ENCODE measurements at places on chromosomes 5 and 9.
A peak's percentile ranks its signal among the peaks of the same experiment; 100 is the strongest.

DNA sequence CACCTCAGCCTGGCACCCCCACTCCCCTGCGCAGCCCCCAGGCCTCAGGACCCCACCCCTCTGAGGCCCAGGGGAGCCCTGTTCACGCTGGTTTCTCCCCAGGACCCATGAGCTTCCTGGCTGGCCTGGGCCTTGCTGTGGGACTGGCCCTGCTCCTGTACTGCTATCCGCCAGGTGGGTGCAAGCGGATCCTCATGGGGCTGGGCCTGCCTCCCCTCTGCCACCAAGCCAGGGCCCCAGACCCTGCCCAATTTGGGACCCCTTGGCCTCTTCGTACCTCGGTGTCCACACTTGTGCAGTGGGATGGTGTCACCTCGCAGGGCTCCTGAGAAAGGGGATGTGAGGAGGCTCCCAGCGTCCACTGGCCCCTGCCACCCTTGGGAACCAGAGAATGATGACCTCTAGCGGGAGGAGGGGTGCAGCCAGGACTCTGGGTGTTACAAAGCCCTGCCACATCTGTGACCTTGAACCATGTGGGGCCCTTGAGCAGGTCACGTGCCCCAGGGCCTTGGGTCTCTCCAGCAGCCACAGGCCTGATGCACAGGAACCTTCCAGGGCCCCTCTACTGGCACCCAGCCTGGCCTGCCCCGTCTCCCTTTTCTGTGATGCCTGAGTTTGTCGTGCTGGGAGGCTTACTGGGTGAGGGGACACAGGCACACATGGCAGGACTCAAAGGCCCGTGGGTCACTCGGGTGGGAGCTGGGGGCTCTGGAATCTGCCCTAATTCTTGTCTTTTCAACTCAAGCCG is 16.3 kb downstream of the CARD19 start:
- DNase-seq, result no peak

DNA sequence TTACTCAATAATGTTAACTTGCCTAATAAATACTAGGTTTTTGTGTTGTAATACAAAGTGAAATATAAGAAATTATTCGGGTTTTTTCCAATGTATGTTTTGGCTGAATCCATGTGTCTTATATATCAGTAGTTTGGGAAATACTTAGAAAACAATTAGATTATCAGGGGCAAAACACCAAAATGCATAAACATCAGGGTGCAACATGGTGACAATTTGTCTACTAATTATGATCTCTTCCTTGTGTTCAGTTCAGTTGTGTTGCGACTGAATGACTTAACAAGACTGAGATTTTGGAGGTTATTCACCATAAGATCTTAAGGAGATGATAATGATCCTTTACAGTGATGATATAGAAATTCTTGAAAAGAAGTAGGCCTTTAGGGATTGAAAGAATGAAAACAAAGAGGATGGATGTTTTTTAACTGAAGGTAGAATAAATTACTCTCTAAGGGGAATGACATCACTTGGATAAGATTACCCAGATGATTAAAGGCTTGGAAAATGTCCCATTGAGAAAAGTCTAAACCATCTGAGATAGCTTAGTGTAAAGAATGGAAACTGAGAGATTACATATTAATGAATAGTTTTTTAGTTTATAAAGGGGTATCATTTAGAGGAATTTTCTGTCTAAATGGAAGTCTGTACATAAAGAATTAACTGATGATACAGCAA is 415.8 kb downstream of the SPATA31D1 start:
- DNase-seq, result no peak

GRCh38 chr5:170656346-170656745 is 127.2 kb upstream of the GABRP start:
- DNase-seq, result no peak

- no peak for DNase-seq
Measured at GRCh38 chr5:10333154-10334006, 20.1 kb upstream of the MARCHF6 start.

- no peak for DNase-seq
Measured at GRCh38 chr5:146528236-146528635, 12.2 kb upstream of the GPR151 start.

DNA sequence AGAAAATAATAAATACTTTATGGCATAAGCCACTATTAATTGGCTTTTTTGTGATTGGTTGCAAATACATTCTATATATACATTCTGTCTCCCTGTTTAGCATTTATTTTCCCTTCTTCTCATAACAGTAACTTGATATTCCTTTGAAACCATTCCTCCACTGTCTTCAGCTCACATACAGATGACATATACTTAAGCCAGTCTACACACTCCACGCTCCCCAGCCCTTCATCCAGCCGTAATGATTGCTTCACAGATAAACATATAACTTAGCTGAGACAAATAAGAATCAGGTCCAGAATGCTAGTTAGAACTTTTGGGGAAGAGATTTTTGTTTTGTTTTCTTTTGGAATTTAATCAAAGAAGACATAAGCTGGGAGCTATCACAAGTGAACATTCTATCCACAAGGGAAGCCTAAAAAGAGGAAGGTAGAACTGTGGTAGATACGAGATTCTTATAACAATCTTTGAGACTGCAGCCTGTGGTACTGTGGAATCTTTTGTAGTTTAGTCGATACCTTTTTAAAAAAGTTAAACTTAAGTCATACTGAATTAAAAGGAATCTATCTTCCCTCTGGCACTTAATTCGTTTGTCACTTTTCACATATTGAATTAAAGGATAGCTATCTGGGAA is 365.1 kb upstream of the PRR16 start:
- no peak for DNase-seq

DNA sequence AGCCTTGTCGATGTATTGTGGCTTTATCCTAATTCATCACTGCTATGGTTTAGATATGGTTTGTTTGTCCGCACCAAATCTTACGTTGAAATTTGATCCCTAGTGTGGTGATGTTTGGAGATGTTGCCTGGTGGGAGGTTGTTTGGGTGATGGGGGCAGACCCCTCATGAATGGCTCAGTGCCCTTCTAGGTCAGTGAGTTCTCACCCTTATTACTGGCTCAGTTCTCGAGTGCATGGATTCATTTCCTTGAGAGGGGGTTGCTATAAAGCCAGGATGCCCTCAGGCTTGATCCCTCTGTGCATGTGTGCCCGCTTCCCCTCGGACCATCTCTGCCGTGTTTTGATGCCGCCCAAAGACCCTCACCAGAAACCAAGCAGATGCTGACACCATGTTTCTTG is 114.4 kb downstream of the CHSY3 start:
- no peak for DNase-seq

GRCh38 chr5:139105621-139106071 is 92.5 kb downstream of the SIL1 start:
- no peak for DNase-seq

- DNase-seq, result no peak
Measured at GRCh38 chr5:95223566-95224258, 61.2 kb downstream of the MCTP1 start.

GRCh38 chr5:45847877-45848276 is 151.7 kb upstream of the HCN1 start:
- DNase-seq, result no peak

DNA sequence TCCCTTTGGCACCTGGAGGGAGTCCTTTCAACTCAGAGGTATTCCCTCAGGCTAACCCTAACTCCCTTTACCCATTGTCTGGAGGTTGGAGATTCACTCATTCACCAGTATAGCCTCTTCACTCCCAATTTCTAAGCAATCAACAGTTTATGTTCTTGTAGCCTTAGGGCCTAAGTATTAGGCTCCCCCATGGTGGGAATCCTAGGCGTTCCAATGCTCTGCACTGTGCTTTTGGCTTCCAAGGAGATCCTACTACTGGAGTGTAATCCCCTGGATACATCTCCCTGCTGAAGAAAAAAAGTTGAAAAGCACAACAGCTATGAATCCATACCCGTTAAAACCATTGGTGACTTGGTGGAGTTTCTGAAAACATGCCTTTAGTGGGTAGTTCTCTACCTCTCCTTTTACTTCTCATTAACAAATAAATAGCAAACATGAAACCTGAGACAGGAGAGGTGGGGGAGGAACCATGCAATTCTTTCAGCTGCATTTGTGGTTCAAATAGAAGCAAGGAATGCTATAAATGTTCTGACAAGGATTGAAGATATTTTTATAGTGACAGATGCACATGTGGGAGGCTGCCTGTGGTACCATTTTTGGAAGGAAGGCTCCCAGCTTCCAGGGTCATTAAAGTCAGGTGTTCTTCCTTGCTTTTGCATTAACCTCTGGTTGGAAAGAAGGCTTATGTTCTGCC is 397.1 kb downstream of the DMAC1 start:
- DNase-seq, result no peak

- no peak for DNase-seq
Measured at GRCh38 chr5:64594601-64595000, 88.8 kb downstream of the RGS7BP start.

GRCh38 chr9:103427696-103428095 is 432.6 kb downstream of the CYLC2 start:
- DNase-seq, result no peak

GRCh38 chr5:32600054-32600622 is 14.8 kb downstream of the SUB1 start:
- no peak for DNase-seq

DNA sequence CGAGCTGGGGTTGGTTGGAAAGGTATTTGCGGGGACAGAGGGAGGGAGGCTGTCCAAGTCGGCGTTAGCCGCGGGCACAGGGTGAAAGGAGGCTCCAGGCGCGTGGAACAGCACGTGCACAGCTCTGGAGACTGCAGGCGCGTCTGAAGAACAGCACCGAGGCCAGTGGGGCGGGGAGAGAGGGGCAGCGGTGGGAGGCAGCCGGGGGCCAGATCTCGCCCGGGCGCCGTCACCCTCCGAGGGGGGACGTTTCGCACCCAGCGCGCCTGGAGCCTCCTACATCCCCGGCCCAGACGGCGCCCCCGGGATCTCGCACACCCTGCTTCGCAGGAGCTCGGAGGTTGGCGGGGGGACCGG is 79.6 kb downstream of the NTNG2 start:
- DNase-seq, result no peak

DNA sequence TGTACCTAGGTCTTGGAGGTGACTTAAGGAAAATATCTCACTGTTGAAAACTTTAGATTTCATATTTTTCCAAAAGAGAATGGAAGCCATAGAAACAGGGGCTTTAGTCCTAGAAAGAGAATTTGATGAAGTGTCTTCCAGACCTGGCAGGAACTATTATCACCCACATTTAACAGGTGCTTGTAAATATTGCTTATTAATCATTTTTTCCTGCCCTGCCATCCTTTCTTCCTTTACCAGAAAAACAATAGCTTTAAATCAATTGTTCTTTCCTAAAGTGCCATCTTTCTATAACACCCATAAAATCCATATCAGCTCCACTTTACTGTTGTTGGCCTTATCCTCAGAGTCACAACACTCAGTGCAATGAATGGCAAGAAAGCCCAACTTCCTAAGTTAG is 350.9 kb downstream of the YTHDC2 start:
- DNase-seq, result no peak

DNA sequence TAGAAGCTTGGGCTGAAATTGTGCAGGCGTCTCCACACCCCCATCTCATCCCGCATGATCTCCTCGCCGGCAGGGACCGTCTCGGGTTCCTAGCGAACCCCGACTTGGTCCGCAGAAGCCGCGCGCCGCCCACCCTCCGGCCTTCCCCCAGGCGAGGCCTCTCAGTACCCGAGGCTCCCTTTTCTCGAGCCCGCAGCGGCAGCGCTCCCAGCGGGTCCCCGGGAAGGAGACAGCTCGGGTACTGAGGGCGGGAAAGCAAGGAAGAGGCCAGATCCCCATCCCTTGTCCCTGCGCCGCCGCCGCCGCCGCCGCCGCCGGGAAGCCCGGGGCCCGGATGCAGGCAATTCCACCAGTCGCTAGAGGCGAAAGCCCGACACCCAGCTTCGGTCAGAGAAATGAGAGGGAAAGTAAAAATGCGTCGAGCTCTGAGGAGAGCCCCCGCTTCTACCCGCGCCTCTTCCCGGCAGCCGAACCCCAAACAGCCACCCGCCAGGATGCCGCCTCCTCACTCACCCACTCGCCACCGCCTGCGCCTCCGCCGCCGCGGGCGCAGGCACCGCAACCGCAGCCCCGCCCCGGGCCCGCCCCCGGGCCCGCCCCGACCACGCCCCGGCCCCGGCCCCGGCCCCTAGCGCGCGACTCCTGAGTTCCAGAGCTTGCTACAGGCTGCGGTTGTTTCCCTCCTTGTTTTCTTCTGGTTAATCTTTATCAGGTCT is at the start of gene C9orf72:
C9orf72 (minus strand) TSS at position 564 of the 716 bp plus-strand sequence. CDS start 6,361 bp downstream, outside the sequence.
- DNase-seq, result peak; percentile 81

GRCh38 chr9:109969011-109969410 is 189.0 kb downstream of the PALM2AKAP2 start:
- DNase-seq, result no peak

DNA sequence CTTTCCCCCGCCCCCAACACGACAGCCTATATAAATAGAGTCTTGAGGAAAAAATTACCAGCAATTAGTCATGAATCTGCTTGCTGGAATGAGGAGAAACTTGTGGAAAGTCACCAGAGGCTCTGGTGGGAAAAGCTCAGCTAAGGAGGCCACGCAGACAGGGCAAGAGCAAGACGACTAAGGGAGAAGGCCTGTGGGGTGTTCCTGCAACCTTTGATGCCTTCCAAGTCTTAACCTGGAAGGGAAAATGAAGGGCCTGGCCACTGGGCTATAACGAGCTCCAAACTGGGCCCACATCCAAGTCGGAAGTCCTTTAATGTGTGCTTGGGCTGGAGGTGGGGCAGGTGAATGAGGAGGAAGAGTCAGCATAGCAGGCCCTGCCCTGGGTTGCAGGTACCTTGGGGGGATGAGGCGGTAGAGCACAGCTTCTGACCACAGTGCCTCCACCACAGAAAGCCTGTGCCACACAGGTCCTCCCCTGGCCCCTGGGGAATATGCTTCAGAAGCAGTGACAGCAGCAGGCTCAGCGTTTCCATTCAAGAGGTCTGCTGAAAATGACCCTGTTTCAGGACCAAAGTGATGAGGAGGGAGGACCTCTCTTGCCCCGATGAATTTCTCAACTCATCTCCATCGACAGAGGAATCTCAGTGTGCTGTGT is 92.8 kb upstream of the LRRTM2 start:
- no peak for DNase-seq

DNA sequence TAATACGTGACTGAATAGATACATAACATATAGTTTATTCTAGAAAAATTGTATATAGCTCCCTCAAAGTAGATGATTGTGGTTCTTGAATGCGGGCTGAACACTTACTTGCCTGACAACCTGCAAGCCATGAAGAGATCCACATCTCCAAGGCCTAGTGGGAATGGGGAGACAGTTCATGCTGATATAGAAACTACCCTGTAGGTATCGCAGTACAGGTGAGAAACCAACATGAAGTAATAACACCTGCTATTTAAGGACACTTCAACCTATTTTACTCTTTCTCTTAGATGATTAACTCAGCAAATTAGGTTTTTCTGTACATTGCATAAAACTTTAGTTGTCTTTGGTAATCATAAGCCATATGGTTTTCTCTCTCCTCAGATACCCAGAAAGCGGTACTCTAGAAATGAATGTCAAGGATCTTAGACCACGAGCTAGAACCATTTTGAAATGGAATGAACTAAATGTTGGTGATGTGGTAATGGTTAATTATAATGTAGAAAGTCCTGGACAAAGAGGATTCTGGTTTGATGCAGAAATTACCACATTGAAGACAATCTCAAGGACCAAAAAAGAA is 47.3 kb downstream of the UHRF2 start:
- DNase-seq, result no peak

- no peak for DNase-seq
Measured at GRCh38 chr9:70111641-70112236, 68.1 kb downstream of the MAMDC2 start.
